ENCODE measurements at places on chromosomes 3 and 15.
A peak's percentile ranks its signal among the peaks of the same experiment; 100 is the strongest.

- DNase-seq = no peak
Measured at GRCh38 chr3:128491691-128491940, 1.4 kb downstream of the GATA2 start.

- DNase-seq = no peak
Measured at GRCh38 chr3:51955893-51956770, 951 bp downstream of the GPR62 start.

DNA sequence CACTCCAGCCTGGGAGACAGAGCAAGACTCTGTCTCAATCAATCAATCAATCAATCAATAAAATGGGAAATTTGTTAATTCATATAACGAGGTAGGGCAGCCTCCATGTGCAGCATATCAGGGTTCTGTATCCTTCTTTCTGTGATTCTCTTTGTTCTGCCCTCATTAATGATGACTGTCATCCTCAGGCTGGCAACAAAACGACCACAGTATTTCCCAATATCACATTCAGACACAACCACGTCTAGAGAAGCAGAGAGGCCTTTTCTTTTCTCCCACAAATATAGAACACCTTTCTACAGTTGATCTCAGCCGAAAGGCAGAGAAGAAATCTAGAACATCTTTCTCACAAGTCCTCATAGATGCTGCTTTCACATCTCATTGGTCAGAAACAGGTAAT is 11.2 kb downstream of the CEP19 start:
- no peak for DNase-seq

DNA sequence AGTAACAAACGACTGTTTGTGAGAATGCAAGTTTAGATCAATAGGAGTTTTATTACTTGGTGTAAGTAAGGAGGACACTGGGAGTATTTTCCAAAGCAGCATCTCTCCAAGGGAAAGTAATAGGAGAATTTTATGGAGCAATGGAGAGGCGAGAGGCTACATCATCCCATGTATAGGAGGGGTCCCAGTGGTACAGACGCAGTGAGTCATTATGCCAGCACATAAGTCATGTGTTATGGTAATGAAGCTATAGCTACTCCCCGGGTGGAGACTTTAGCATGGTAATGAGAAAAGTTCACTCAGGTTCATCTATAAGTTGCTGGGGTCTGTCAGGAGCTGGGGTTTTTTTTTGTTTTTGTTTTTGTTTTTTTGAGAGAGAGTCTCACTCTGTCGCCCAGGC is 29.5 kb upstream of the ZNF445 start:
- no peak for DNase-seq

GRCh38 chr15:59140422-59141226 is 35.7 kb downstream of the CCNB2 start:
- no peak for DNase-seq

- peak; percentile 3 for DNase-seq
Measured at GRCh38 chr3:165210132-165210531, 13.9 kb upstream of the SLITRK3 start.

- peak; percentile 7 for DNase-seq
Measured at GRCh38 chr3:116423945-116424344, 21.3 kb downstream of the LSAMP start.

- no peak for DNase-seq
Measured at GRCh38 chr3:69094467-69095205, 9.9 kb downstream of the ARL6IP5 start.

- no peak for DNase-seq
Measured at GRCh38 chr15:70643783-70644125, 119.6 kb downstream of the UACA start.

DNA sequence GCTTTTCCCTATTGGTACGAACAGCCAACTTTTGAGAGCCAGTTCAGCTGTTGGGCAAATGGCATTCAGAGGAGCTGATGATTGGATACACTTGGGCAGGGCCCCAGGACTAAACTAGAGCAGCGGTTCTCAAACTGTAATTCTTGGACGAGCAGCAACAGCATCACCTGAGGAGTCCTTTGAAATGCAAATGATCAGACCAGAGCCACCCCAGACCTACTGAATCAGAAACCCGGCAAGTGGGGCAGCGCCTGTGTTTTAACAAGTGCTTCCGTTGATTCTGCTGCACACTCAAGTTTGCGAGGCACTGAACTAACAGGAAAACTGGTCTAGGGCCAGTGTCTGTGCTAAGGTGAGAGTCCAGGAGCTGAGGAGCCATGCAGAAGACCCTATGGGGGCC is 239.7 kb downstream of the UACA start:
- DNase-seq = peak; percentile 18

DNA sequence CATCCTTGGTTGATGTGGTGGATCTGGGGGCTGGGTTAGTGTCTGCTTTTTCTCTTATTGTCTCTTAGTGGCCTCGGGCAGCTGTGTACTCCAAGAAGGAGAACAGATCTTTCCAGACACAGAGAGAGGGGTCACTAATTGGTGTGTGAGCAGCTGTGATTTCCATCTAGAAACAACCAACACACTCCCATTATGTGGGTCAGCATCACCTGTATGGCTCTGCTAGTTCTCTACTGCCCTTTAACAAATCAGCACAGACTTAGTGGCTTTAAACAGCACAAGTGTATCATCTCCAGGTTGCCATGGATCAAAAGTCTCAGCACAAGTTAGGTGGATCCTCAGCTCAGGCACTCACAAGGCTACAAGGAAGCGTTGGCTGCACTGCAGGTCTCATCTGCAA is 156.8 kb downstream of the LRTM1 start:
- DNase-seq = no peak

GRCh38 chr15:35583863-35584528 is 38.0 kb upstream of the DPH6 start:
- no peak for DNase-seq

- no peak for DNase-seq
Measured at GRCh38 chr3:153431076-153431475, 269.1 kb downstream of the RAP2B start.

GRCh38 chr15:71591057-71591456 is 219.3 kb upstream of the NR2E3 start:
- no peak for DNase-seq

GRCh38 chr3:188391592-188391991 is 237.6 kb downstream of the LPP start:
- no peak for DNase-seq
